ENCODE measurements at places on chromosomes 3 and 15.

- no peak for DNase-seq
These were observed 17.0 kb upstream of the ANO10 start for GRCh38 chr3:43638594-43639447.

DNA sequence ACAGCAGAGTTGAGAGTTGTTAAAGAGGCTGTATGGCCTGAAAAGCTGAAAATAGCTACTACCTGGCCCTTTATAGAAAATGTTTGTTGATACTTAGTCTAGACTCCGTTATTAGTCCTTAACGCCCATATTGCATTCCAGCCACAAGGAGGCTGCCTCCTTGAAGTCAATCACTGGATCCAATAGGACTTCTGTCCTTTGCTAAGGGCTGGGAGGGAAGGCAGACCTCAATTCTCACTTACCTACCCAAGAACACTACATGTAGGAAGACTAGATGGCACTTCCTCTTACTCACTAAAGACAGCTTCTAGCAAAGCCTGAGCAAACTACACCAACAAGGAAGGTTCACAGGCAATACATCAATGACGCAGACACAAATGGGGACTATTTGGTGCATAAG lies 139.5 kb upstream of the HACD2 start:
- no peak for DNase-seq

DNA sequence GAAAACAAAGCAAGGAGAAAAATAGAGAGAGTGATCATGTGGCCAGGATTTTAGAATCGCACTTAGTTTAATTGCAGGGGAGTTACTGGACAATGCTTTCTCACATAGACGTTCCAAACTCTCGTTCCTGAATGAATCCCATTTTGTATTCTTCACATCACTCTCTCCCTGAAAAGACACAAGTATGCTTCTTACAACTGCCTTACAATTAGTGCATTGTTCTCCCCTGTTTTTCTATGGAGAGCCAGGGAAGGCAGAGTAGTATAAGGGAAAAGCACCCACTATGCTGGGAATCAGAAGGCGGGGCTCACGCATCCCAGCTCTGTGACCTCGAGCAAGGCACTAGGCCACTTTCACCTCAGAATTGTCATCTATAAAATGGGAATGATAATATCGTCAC lies 14.4 kb downstream of the TMOD2 start:
- DNase-seq, result peak; percentile 98

GRCh38 chr15:93613386-93613785 lies 524.4 kb upstream of the RGMA start:
- no peak for DNase-seq

DNA sequence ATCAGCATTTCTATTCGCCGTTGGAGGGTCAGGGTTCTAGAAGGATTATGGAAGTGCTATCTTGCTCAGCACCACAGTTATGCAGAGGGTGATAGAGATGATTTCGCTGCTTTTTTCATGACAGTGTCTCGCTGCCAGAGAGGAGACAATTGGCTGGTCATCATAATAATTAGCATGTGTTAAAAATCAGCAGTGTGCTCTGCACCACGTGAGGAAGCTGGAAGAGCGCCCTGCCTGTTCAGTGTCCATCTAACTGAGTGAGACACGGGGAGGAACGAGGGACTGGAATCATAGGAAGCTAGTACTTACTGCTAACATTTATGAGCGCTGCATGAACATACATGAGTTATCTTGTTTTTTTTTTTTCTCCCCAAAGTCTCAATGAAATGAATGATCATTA lies 116.2 kb upstream of the PLAAT1 start:
- DNase-seq, result peak; percentile 82

DNA sequence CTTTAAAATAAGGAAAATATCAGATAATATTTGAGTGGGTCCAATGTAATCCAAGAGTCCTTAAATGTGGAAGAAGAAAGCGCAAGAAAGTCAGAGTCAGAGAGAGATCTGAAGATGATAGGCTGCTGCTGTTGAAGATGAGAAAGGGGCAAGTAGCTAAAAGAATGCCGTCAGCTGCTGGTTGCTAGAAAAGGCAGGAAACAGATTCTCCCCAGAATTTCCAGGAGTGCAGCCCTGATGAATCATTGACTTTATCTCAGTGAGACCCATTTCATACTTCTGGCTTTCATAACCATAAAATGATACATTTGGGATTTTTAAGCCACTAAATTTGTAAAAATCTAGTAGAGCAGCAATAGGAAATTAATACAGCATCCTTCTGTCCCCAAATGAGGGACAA lies 7.5 kb upstream of the CHMP2B start:
- no peak for DNase-seq

- DNase-seq, result peak; percentile 68
These were observed 18.0 kb upstream of the RYR3 start for GRCh38 chr15:33292717-33293307.

GRCh38 chr3:151412989-151413388 lies 28.4 kb upstream of the P2RY12 start:
- DNase-seq, result no peak

DNA sequence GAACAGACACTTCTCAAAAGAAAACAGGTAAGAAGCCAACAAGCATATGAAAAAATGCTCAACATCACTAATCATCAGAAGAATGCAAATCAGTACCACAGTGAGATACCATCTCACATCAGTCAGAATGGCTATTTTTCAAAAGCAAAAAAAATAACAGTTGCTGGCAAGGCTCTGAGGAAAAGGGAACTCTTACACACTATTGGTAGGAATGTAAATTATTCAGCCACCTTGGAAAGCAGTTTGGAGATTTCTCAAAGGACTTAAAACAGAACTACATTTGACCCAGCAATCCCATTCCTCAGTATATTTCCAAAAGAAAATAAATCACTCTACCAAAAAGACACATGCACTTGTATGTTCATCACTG lies 95.6 kb downstream of the APBA2 start:
- DNase-seq, result no peak

DNA sequence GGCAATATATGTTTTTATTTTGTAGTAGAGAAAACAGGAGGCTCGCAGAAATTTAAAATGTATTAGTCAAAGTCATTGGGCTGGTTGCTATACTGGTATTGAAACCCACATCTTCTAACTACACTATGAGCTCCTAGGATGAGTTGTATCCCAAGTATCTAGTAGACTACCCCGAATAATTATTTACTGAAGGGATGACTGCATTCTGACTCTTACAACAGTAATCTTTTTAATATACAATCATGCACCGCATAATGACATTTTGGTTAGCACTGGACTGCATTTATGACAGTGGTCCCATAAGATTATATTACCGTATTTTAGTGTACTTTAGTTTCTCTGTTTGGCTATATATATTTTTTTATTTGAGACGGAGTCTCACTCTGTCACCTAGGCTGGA lies 15.3 kb downstream of the PIGB start:
- no peak for DNase-seq

GRCh38 chr15:101382544-101382943 lies 87.5 kb upstream of the SNRPA1 start:
- no peak for DNase-seq

DNA sequence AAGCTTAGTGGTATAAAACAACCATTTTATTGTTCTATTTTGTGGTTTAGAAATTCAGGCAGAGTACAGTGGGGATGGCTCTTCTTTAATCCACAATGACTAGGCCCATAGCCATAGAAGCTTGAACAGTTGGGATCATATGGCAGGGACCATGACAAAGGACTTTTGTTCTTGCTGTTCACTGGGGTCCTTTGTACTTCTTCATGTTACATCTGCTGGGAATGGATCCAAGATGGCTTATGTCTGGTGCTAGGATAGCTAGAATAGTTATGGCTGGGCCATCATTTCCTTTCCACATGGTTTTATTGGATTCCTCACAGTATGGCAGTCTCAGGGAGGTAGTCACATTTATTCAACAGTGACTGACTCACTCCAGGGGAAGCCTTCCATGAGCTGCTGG lies 427.9 kb upstream of the AGTR1 start:
- DNase-seq, result peak; percentile 95

GRCh38 chr3:70011582-70011981 lies 12.0 kb downstream of the SAMMSON start:
- no peak for DNase-seq

DNA sequence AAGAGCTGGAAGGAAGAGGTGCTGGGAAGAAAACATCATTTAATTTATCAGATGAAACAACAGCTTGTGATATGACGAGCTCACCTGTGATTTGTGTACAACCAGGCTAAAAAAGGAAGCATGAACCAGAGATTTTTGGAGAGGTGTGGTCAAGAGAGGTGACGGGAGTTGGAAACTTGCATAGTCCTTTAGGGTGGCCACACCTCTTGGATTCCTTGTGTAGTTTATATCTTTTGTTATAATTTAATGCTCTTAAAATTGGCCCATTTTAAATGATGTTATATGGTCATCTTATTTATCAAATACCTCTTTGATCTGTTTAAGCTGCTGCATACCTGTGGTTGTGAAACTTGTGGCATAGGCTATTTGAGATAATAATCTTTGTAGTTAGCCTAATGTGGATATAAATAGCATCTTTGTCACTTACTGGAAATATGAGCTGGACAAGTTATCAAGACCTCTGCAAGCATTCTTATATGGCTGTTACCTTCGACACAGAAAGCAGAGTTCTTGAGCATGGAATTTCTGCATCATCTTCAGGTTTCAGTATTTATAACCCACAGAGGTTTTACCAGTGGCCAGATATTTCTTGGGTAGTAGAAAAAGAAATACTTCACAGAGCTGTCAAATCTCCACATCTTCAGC lies 49.1 kb downstream of the IL1RAP start:
- no peak for DNase-seq

DNA sequence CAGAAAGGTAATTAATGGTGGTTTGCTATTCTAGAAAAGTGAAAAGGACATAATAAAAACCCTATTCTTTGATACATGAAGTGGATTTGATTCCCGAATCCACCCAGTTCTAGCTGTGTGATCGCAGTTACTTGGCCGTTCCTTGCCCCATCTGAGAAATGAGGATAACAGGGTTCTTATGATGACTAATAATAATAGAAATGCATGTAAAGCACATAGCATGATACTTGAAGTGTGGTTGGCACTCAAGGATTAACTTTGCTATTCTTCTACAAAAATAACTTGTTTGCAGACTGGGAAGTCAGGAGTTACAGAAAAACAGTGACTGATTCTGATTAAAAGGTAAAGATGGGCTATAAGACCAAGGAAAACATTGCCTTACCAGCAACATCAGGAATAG lies 26.8 kb downstream of the PARL start:
- DNase-seq, result no peak

DNA sequence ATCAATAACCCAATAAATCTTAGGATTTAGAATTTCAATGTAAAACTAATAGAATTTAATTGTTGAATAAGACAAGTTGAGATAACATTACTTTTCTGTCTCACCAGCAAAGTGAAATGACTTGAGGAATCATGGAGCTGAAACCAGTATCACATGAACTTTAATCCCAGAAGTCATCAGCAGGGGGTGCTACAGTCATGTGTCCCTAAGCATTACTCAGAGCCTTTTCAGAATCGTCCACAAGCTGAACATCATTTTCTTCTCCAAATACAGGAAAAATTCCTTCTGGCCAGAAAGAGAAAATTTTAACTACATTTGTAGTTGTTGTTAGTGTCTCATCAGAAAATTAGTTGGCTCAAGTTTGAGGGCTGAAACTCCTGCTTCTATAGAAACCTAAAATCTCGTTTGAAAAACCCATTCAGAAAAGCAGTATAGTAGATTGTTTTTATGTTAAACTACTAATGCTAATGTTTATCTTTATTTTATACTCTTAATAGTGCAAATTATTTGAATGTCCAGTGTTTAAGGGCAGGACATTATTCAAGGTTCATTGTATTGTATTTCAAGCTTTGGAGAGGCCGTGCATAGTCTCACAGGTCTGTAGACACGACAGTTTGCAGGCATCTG lies 384.1 kb downstream of the PLOD2 start:
- peak; percentile 34 for DNase-seq

- peak; percentile 3 for DNase-seq
These were observed 256.4 kb downstream of the NR2F2 start for GRCh38 chr15:96586901-96587300.

GRCh38 chr15:52331490-52332240 lies 36.1 kb upstream of the MYO5C start:
- peak; percentile 66 for DNase-seq

- DNase-seq, result no peak
These were observed 21.0 kb downstream of the ZNF385D start for GRCh38 chr3:21729888-21730459.

- DNase-seq, result peak; percentile 32
These were observed 1.0 kb downstream of the MYO9A start for GRCh38 chr15:72116731-72117485.

DNA sequence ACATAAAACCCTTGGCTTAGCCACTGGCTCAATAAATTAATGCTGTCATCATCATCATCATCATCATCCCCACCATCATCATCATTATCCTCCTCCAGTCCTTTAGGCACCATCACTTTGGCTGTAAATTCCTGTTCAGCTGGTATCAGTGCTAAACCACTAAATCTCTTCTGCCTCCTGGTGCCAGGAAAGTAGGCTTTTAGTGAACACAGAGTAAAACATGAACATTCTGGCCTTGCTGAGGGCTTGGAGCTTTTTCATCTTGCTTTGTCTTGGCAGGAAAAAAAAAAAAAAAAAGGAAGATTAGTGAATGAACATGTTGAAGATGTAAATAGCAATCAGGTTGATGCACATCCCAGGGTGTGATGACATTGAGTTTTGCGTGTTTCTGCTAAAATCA lies 67.3 kb upstream of the EIF1B start:
- no peak for DNase-seq

DNA sequence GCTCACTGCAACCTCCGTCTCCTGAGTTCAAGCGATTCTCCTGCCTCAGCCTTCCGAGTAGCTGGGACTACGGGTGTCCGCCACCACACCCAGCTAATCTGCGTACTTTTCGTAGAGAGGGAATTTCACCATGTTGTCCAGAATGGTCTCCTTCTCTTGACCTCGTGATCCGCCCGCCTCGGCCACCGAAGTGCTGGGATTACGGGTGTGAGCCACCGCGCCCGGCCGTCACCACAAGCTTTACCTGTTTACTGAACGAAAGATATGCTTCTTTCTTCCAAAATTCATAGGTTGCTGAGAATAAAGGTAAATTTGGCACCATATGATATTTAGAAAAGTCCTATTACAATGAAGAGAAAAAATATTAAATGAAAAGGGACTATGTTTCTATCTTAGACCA lies 333.5 kb upstream of the EPHA6 start:
- DNase-seq, result no peak

DNA sequence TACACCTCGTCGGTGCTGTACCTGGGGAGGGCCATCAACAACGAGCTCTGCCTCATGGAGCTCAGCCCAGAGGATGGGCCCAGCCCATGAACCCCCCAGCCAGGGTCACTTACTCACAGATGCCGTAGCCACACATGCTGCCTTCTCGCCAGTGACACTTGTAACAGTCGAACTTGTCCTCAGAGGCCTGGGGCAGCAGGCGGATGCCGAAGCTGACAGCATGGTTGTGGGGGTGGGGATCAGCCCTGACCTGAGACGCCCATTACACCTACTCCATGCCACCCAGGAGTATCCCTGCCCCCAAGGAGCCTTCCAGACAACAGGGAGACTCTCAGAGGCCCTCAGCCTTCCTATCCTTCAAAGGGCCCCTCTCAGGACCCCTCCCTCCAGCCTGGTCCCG lies 12.1 kb downstream of the ALS2CL start:
- no peak for DNase-seq
